Hindlimb muscle (tissue), 1 donor: ENCODE measurements at places on chromosomes 12 and 14. TPM values are rescaled to one million over a fixed set of nuclear protein-coding genes. Genes with fewer than 3 reads are reported as not detected.

GRCh38 chr12:18932211-18932610 is 194.3 kb downstream of the CAPZA3 start:
- peak; percentile 68 for DNase-seq

GRCh38 chr12:78121969-78122610 is 291.4 kb downstream of the NAV3 start:
- DNase-seq, result no peak

Gene KRT78
- not detected for polyA plus RNA-seq

Gene DRAM1
- polyA plus RNA-seq, result 3.5 TPM

Gene GPRC5D
- not detected for polyA plus RNA-seq
